Right forelimb (tissue), 1 donor: ENCODE measurements at places on chromosomes 12 and 14.

- no peak for DNase-seq
Measured at GRCh38 chr14:34365309-34365915, 96.6 kb downstream of the SPTSSA start.

DNA sequence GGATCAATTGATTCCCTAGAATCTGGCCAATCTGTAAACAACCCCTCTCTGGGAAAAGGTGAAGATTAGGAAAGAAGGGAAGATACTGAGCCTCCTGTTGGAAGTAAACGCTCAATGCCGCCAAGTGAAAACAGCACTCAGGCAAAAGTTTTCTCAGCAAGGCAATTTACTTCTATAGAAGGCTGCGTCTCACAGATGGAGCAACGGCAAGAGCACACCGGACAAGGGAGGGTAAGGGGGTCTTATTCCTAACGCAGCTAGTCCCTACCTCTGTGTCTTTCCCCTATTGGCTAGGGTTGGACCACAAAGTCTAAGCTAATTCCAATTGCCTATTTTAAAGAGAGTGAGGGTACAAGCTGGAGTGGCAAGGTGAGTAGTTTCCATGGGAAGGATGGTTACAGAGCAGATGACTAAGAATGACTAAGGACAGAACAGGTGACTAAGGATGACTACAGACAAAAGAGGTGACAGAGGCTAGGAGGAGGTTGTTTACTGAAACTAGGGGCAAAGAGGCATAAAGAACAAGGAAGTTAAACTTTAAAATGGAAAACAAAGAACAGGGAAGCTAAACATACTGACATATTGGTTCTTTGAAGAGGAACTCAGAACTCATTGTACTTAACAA lies 5.6 kb upstream of the TTC9 start:
- no peak for DNase-seq

DNA sequence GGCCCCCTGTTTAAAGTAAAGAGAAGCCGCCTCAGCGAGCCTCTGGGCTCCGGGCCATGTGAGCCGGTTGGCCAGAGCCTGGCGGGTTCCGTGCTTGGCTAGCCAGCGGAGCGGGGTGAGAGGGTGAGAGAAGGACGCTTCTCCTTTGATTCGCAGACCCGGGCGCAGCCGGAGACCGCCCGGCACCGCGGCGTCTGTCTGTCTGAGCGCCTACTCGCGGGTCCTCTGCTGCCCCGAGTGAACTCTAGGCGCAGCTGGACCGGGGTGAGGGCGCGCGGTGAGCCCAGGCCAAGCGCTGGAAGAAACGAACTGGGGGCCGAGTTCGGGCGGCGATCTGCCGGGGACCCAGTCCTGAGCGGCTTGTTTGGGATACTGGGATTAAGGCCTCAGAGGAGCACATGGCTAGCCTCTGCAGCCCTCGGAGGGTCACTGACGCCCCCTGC lies 41.4 kb upstream of the TBX5 start:
- DNase-seq: peak; percentile 69

DNA sequence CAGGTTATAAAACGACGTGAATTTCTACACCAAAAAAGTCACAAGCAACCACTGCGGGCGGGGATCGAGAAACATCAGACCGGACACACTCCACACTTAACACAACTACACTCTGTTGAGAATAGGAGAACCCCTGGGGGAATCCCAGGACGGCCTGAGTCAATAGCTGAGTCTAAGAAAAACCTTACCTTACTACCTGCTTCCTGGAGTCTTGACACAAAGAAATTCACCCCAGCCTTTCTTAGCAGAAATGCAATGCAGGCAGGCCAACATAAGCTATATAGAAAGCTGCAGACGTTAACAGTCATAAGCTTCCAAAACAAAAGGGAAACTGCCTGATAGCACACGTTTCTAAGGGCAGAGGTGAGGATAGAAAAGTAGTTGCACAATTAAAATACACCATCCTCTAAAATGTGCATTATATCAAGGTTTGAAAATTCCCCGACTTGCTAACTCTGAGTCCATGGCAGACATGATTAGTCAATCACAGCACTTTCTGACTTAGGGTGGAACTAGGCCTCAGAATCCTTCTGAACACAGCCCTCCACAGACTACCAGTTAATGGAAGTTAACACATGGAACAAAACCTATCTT lies 68.0 kb downstream of the CCDC88C start:
- no peak for DNase-seq

DNA sequence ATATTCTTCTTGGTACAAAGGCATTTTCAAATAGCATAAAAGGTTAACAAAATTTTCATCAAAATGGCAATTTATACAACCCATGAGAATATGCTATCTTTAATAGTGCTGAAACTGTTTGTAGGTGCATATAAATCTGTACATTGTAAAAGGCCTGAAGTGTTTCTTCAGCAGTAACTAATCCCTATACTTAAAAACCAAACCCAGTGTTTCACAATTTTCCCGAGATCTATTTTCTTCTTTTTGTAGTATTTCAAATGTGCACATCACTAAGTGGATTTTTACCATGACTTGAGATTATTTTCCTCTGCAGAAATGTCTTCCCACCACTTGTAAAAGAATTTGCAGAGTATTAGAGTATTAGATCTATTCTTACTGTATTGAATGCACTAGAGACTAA lies 76.5 kb downstream of the FERMT2 start:
- no peak for DNase-seq

DNA sequence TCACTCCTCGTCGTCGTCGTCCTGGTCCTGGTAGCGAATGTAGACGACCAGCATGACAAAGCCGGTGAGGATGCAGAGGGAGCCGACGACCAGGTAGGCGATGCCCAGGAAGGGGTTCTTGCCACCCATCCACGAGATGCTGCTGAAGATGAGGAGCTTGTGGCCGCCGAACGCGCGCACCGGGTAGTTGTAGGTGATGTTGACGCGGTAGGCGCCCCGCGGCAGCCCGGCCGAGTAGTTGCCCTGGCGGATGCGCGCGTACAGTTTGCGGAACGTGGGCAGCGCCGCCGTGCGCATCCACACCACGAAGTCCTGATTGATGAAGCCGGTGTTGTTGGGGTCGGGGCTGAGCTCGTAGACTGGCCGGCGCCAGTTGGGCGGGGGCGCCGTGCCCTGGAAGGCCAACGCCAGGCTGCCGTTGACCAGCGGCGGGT lies 1.0 kb downstream of the TMEM30B start:
- DNase-seq: no peak

- no peak for DNase-seq
Measured at GRCh38 chr14:35079742-35080141, 33.7 kb downstream of the FAM177A1 start.

DNA sequence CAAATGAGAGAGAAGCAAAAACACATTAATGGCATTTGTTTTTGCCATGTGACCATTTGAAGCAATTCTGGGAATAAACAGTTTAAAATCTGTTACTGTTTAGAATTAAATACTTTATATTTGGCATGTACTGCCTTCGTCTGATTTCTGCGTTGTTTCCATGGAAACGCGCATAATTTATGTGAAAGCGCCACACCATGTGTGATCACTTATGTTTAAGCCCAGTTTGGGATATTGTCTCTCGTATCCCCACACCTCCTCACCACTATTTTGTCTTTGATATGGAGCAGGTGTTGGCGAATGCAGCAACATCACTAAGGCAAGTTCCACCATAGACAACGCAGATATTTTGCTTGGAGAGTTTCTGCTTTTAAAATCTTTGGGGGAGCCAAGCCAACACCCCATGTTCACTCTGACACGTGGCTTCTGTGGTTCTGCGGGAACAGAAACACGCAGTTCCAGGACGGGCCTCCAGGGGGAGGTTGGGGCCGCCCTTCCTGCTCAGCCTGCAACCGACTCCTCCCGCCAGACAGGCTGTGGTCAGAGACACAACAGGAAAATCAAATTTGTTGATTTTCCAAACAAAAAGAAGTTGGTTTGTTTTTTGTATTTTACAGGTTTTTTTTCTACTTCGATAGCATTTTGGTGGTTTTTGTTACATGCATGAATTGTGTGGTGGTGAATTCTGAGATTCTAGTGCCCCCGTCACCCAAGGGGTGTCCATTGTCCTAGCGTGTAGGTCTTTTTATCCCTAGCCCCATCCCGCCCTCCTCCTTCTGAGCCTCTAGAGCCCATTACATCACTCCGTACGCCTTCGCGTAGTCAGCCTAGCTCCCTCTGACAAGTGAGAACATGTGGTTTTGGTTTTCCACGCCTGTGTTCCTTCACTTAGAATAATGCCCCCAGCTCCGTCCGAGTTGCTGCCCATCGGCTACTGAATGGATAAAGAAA lies 101.9 kb upstream of the SFSWAP start:
- peak; percentile 86 for DNase-seq

- DNase-seq: no peak
Measured at GRCh38 chr12:103676893-103677292, 89.8 kb downstream of the STAB2 start.

- DNase-seq: peak; percentile 64
Measured at GRCh38 chr12:57609781-57610553, 1.3 kb upstream of the ARHGEF25 start.

- DNase-seq: no peak
Measured at GRCh38 chr12:132169376-132169775, 25.1 kb downstream of the NOC4L start.

GRCh38 chr14:35405304-35405996 lies 901 bp upstream of the NFKBIA start:
- DNase-seq: no peak

GRCh38 chr14:91324606-91325575 lies 80.4 kb upstream of the GPR68 start:
- no peak for DNase-seq

- no peak for DNase-seq
Measured at GRCh38 chr14:98138666-98139065, 1133.3 kb downstream of the BCL11B start.

- peak; percentile 83 for DNase-seq
Measured at GRCh38 chr14:59464486-59465315, 479 bp downstream of the GPR135 start.

- DNase-seq: no peak
Measured at GRCh38 chr14:99676657-99677056, 7.4 kb upstream of the CYP46A1 start.

- DNase-seq: no peak
Measured at GRCh38 chr14:76936483-76936882, 92.0 kb downstream of the IRF2BPL start.

GRCh38 chr14:93803408-93804318 lies 15.4 kb upstream of the PRIMA1 start:
- DNase-seq: no peak

GRCh38 chr12:105025890-105026289 lies 39.8 kb downstream of the NOPCHAP1 start:
- peak; percentile 75 for DNase-seq

GRCh38 chr12:41459111-41459905 lies 271.2 kb downstream of the PDZRN4 start:
- no peak for DNase-seq

DNA sequence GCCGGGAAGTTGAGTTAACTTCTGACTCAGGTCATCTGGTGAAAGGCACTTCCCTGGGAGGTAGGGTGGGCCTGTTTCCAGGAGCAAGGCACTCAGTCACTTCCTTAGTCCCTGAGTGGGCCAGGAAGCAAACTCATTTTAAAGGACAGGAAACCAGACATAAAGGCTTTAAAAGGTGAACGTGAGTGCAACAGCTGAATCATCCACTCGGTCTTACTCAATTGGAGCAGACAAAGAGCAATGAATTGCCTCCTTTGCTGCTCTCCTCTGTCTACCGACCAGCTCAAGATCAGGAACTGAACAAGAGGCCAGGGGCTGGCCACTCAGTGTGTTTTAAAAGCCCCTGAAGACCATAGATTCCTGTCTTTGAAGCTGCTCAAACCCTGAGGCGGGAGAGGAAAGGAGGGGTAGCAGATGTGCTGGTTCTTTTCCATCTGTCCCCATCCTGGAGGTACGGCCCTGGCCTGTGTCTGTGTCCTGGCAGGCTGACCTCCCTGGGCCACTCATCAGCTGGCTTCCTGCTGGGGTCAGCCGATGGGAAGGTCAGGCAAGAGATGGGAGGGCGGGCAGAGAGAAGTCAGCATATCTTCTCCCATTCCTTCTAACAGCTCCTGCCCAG lies 148.9 kb downstream of the PPM1H start:
- peak; percentile 67 for DNase-seq

GRCh38 chr12:105930557-105931503 lies 207.9 kb downstream of the NUAK1 start:
- DNase-seq: no peak

- DNase-seq: no peak
Measured at GRCh38 chr12:84157170-84157569, 755.4 kb downstream of the SLC6A15 start.

GRCh38 chr14:21299562-21300130 lies 19.8 kb downstream of the RPGRIP1 start:
- DNase-seq: no peak

GRCh38 chr14:49999146-49999761 lies 106.4 kb downstream of the ARF6 start:
- peak; percentile 70 for DNase-seq

DNA sequence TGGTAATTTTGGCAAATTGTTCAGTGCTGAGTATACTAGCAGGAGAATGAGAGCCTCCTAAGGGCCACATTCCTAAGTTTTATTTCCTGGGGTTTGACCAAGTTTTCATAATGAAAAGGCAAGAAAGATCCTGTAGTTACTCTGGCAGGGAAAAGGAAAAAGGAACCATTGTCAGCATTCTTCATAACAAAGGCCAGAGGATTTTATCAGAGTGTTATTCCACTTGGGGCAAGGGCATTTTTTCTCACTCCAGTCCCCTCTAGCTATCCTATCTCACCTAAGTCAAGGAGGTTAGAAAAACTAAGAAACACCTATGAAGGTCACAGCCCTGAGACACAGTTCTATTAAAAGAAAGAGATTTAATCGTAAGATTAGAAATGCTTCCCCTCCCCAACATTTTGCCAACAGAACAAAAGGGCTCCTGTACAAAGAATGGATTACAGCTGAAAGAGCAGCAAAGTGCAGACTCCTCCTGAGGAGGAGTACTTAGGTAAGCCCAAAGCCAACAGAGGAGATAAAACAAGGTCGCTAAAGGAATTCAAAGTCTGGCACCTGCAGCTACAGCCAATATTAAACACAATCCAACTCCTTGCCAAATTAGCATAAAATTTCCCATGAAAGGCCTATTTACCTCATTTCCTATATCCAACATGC lies 162.4 kb downstream of the GALC start:
- DNase-seq: no peak

DNA sequence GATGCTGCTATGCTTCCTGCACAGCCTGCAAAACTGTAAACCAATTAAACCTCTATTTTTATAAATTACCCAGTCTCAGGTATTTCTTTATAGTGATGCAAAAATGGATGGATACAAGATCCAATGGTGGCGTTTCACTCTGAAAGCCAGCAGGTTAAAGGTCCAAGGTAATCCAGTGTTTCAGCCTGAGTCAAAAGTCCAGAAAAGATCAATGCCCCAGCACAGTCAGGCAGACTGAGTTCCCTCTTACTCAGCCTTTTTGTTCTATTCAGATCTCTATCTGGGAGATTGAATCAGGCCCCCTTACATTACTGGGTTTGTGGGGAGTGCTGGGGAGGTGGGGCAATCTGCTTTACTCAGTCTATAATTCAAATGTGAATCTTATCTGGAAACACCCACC lies 464.5 kb downstream of the GXYLT1 start:
- no peak for DNase-seq

- no peak for DNase-seq
Measured at GRCh38 chr12:100827901-100828520, 33.4 kb downstream of the ANO4 start.

GRCh38 chr14:22432348-22432976 lies 156.6 kb downstream of the DAD1 start:
- peak; percentile 68 for DNase-seq
